ENCODE measurements at places on chromosomes 7 and 10.

GRCh38 chr7:22417841-22418240 is 60.9 kb upstream of the RAPGEF5 start:
- no peak for DNase-seq

DNA sequence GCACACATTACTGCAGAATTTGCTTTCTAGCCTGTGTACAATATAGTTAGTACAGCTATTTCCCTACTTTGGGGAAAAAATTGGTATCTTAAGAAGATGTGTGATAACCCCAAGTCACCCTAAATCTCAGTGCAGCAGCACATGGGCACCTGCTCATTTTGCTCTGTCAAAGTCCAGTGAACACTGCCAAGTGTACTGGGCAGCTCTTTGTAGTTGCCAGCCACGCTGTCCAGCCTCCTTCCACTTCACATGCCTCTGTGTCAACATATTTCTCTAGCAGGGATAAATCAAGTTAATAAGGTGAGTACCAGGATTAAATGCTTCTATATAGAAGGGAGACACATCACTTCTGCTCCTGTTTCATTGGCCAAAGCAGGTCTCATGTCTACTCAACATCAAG is 87.1 kb upstream of the CDC14C start:
- no peak for DNase-seq

DNA sequence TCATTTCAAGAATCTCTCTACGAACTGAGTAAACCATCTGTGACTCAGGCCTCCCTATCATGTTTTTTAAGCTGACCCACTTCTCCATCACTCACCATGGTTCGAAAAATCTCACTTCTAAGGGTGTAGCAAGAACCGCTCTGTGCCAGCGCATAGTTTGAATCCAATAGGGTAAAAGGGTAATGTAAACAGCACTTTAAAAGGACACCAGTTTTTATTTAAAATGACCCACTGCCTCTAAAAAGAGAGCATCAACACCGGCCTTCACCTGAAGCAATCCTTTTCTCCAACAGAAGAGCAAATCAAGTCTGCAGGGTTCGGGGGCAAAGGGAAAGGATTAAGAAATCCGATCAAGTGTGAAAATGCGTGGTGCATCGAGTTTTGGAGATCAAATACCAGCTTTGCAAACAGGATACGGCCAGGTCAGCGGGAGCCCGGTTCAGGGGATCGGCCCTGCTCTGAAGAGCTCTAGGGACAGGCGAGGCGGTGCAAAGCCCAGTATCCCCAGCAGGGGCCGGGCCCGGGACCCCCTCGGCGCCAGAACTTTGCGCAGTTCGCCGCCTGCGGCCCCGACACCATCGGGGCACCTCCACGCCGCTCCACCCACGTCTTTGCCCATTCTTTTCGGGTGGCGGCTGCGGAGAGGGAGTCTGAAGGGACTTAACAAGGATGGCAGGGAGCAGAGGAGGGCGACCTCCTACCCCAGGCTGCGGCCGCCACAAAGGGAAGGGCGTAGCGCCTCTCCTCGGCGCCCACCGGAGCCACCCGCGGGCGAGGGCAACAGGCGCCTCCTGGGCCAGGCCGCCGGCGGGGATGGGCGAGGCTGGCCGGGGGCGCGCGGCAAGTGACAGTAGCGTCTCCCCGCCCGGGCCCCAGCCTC is 842 bp downstream of the NMT2 start:
- peak; percentile 33 for DNase-seq

- DNase-seq: no peak
These were observed 76.6 kb downstream of the AMPH start for GRCh38 chr7:38554586-38554985.

- no peak for DNase-seq
These were observed 386.2 kb downstream of the KCNMA1 start for GRCh38 chr10:77251297-77252013.

DNA sequence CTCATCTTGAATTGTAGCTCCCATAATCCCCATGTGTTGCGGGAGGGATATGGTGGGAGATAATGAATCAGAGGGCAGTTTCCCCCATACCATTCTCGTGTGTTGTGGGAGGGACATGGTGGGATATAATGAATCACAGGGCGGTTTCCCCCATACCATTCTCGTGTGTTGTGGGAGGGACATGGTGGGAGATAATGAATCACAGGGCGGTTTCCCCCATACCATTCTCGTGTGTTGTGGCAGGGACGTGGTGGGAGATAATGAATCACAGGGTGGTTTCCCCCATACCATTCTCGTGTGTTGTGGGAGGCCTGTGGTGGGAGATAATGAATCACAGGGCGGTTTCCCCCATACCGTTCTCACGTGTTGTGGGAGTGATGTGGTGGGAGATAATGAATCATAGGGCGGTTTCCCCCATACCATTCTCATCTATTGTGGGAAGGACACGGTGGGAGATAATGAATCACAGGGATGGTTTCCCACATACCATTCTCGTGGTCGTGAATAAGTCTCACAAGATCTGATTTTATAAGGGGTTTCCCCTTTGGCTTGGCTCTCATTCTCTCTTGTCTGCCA is 271.0 kb downstream of the MAD1L1 start:
- DNase-seq: no peak
